ENCODE measurements at places on chromosomes 7 and 10.

- H3K27me3 ChIP-seq: no peaks in the 10 kb centered on the region
- no peak overlapping the region for H3K4me3 ChIP-seq
These were observed 67.0 kb upstream of the RHEB start for GRCh38 chr7:151586531-151587260.

GRCh38 chr10:122296363-122297120, 25.4 kb downstream of the BTBD16 start:
- no peak for DNase-seq
- no peak overlapping the region for H3K27ac ChIP-seq
- no peaks in the 10 kb centered on the region for H3K36me3 ChIP-seq

DNA sequence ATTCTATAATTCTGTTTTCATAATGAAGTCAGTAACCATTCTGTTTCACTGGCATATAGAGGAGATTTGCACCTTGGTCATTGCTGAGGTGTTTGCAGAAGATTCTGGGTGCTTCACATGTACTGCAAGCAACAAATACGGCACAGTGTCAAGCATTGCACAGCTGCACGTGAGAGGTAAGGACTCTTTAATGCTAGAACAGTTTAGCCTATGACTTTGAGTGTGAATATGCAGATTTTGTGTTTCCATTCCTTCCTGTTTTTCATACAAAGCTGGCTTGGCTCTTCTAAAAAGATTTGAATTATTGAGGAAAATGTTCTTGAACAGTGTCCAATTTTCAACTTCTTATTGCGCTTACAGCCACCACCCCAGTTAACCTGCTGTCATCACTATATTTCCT, 56.4 kb downstream of the MYPN start:
- no peak overlapping the region for H3K27ac ChIP-seq
- H3K36me3 ChIP-seq: no peaks in the 10 kb centered on the region
- H3K4me3 ChIP-seq: no peak overlapping the region
- H3K27me3 ChIP-seq: no peaks in the 10 kb centered on the region
- no peaks in the 10 kb centered on the region for H3K4me1 ChIP-seq

- H3K4me3 ChIP-seq: no peak overlapping the region
- no peak overlapping the region for H3K27ac ChIP-seq
- H3K4me1 ChIP-seq: no peaks in the 10 kb centered on the region
- H3K27me3 ChIP-seq: no peaks in the 10 kb centered on the region
- no peaks in the 10 kb centered on the region for H3K36me3 ChIP-seq
These were observed 82.2 kb downstream of the NOD1 start for GRCh38 chr7:30396389-30396788.

- H3K27me3 ChIP-seq: no peaks in the 10 kb centered on the region
- H3K36me3 ChIP-seq: no peaks in the 10 kb centered on the region
- H3K4me1 ChIP-seq: no peaks in the 10 kb centered on the region
- no peak overlapping the region for H3K4me3 ChIP-seq
- H3K27ac ChIP-seq: no peak overlapping the region
These were observed 73.3 kb downstream of the CXCL12 start for GRCh38 chr10:44311563-44312051.

DNA sequence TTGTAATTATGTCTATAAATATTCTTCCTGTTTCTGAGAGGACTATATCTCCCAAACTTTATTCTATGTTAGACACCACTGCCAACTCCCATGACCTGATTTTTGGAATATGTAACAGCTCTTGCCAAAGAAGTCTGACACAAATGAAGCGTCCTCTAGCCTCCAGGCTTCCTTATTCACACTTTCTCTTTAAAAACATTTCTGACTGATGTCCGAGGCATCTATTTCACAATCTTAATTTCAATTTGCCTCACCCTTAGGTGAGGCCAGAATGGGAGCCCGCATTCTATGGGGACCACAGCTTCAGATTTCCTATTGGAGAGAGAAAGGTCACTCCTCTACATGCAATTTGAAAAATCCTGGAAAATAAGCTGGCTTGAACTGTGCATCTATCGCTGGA, 873.2 kb downstream of the GATA3 start:
- H3K4me3 ChIP-seq: no peak overlapping the region
- DNase-seq: no peak
- no peaks in the 10 kb centered on the region for H3K27me3 ChIP-seq
- no peaks in the 10 kb centered on the region for H3K36me3 ChIP-seq
- H3K4me1 ChIP-seq: no peaks in the 10 kb centered on the region

GRCh38 chr7:49398236-49398635, 375.2 kb upstream of the VWC2 start:
- H3K4me3 ChIP-seq: no peak overlapping the region
- no peak for DNase-seq
- no peaks in the 10 kb centered on the region for H3K36me3 ChIP-seq
- H3K27ac ChIP-seq: no peak overlapping the region

DNA sequence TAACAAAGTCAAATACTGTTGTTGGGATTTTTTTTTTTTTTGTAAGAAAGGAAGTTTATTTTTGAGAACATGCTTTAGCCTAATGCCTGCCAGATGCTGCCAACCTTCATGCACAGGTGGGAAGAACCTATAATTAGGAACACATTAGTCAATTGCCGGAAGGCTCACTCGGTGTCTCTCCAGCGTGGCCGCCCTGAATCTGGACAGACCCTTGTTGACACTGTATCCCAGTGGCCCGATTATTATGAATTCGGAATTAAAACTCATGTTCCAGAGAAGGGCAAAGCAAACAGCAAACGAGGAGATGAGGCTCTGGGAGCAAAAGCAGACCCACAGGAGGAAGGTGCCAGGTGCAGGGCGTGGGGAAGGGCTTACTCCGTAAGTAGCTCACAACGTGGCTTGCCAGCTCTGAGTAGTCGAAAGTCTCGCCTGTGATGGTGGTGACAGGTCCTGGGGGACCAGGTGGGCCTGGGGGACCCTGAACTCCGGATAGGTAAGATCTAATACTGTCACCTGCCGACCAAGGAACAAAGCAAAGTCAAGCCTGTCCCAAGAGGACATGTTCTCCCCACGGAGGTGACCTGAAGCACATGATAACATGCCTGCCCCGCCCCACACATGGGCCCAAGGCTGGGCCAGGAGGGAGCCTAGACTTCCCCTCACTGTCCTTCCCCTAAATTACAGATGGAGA, 48.3 kb downstream of the COL17A1 start:
- no peaks in the 10 kb centered on the region for H3K27me3 ChIP-seq
- DNase-seq: no peak
- H3K4me3 ChIP-seq: no peak overlapping the region
- no peak overlapping the region for H3K27ac ChIP-seq

- DNase-seq: no peak
- no peak overlapping the region for H3K4me3 ChIP-seq
- no peaks in the 10 kb centered on the region for H3K36me3 ChIP-seq
- no peak overlapping the region for H3K27ac ChIP-seq
- no peaks in the 10 kb centered on the region for H3K27me3 ChIP-seq
These were observed 176.3 kb upstream of the LRGUK start for GRCh38 chr7:133950855-133951254.
